ENCODE measurements at places on chromosomes 16 and 17. TPM values are rescaled to one million over a fixed set of nuclear protein-coding genes. Genes with fewer than 3 reads are reported as not detected.

PAQR4 gene
- 121 TPM for polyA plus RNA-seq

NACA2 gene
- polyA plus RNA-seq, result not detected

BCL6B gene
- polyA plus RNA-seq, result 2.9 TPM

ABCA8 gene
- 6.1 TPM for polyA plus RNA-seq

Measured in brain (organoid and tissue), 16 donors.